ENCODE measurements at places on chromosomes 2 and 18.

GRCh38 chr2:228227466-228227865 lies 46.0 kb upstream of the SPHKAP start:
- no peak for DNase-seq

DNA sequence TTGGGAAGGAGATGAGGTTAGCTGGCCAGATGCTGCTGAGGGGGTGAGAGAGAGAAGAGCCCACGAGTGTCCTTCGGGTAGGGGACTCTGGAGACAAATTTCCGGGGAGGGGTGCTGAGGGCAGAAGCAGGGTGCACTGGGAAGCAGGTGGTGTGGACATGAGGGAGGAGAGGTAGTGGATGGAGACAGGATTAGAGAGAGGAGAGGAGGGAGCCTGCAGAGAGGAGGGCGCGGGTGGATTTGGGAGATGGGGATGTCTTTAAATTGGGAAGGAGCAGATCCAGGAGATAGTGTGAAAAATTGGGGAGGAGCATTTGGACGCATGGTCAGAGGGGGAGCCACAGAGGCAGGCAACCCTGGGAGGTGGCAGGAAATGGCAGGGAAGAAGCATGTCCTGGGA lies 154.7 kb downstream of the DYSF start:
- no peak for DNase-seq

GRCh38 chr2:174587579-174587978 lies 10.0 kb downstream of the WIPF1 start:
- no peak for DNase-seq

DNA sequence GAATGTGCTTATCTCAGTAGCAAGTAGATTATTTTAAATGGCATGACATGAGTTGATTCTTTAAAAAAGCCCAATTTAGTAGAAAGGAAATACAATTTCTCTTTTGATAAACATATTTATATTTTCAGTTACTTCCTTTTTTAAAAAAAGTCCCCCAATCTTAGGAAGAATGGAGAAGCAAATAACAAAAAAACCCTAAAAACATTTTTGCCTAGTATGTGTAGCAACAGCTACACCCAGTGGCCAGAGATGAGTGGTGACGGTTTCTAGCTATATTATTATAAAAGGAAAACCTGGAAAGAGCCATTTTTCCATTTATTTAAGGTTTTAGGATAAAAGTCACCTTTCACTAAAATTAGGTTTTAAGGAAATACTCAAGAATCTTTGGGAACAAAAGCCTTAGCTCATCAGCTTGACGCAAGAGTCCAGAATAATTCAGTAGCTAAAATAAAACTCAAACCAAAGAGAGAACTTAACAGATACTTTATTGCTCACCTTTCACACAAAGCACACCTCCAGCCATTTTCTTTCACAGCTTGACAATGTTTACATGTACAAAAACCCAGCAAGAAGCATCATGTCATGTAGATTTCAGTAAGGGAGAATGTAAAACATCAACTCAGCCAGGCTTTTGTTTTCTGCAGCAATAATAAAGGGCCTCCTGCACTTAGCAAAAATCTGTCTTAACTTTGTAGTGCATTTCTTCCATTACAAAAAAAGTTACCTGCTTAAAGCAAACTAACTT lies 15.7 kb downstream of the FAM98A start:
- peak; percentile 19 for DNase-seq

DNA sequence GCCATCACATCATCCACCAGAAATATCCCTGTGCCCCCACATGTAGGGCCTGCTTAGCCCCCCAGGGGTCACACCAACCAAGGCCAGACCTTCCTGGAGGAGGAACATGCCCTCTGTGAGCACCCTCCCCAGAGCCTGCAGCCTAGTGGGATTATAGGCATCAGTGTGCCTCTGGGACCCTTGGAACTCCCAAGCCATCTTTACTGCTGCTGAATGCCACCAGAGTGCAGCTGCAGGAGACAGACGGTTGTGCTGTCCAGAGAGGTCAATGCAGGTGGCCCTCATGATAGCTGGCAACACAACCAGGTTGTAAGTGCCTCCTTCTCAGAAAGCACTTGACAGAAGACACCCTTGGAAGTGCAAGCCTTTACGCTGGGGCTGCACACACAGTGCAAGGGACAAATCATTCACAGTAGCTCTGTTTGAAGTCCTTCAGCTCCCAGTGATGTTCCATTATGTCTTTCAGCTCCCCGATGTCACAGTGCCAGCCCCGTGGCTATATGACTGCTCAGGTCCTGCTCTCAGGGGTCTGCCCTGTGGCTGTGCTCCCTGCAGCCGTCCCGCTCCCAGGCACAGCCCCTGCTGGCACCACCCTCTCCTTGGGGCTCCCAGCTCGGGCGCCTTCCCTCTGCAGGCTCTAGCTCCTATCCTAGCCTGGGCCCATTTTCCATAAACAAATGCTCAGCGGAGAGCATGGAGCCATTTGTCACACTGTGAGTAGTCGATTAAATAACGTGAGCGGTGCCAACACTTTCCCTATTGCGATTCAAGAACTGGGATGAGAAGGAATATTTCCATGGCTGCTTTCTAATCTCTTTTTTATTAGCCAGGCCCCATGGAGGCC lies 65.1 kb downstream of the EDAR start:
- DNase-seq, result no peak

GRCh38 chr2:150513647-150514046 lies 26.2 kb upstream of the RND3 start:
- no peak for DNase-seq

DNA sequence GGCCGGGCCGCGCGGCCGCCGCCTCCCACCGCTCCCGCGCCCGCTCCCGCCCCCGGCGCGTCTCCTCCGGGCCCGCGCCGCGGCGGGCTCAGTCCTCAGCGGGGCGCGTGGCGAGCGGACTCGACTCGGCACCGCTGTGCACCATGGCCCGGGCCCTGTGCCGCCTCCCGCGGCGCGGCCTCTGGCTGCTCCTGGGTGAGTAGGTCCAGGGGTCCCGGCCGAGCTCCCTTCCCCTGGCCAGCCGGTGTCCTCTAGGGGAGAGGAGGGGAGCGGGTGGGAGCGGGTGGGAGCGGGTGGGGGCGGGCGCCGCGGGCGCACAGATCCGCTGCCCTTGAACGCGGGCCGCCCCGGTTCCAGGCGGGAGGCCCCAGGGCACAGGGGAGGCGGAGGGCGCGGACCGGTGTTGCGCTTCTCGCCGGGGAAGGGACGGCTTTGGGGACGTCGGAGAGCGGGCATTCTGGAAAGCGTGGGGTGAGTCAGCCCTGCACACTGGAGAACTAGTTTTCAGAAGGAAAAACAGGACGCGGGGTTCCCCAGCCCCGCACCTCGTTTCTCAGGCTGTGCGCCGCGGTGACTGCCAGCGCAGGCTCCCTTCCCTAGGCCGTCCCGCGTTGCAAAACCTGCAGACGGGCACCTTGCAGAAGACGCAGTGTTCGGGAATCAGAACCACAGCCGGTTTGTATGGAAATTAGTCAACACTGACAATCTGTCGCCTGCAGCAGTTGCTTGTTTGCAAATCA lies at the start of gene RAMP1:
Gene RAMP1, plus strand, starts transcription at position 91 of the 740 bp plus-strand sequence. Its CDS starts 53 bp downstream, at position 144.
- no peak for DNase-seq

DNA sequence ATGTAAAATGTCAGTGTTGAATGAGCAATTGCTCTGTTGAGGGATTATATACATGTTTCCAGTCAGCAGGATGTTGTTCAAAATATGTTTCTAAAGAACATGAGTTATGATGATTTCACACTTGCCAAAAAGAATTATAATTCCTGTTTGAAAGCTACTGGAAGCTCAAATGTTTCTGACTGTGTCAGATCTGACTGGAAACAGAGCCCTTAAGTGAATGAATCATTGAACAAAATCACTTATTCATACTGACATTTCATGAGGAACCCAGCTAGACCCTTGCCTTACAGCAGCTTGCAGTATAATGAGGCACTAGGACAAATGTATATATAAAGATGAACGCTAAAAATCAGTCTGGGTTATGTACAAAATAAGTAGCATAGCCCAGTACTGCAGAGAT lies 35.4 kb upstream of the ITGAV start:
- no peak for DNase-seq

DNA sequence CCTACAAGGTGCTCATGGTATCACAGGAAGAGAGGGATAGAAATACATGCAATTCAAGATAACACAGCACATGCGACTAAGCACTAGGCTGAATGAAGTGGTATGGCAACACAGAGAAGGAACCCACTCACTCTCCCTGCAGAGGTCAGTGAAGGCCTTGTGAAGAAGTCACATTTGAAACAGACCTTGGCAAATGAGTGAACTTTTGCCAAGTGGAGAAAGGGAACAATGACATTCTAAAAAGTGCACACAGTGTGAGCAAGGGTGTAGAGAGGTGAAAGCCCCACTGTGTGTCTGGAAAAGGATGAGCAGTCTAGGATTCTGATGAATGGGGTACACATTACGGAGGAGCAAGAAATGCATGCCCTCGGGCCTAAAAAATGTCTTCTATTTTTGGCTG lies 23.3 kb downstream of the KLF7 start:
- no peak for DNase-seq

GRCh38 chr2:46943881-46944798 lies 28.5 kb upstream of the MCFD2 start:
- DNase-seq, result no peak

DNA sequence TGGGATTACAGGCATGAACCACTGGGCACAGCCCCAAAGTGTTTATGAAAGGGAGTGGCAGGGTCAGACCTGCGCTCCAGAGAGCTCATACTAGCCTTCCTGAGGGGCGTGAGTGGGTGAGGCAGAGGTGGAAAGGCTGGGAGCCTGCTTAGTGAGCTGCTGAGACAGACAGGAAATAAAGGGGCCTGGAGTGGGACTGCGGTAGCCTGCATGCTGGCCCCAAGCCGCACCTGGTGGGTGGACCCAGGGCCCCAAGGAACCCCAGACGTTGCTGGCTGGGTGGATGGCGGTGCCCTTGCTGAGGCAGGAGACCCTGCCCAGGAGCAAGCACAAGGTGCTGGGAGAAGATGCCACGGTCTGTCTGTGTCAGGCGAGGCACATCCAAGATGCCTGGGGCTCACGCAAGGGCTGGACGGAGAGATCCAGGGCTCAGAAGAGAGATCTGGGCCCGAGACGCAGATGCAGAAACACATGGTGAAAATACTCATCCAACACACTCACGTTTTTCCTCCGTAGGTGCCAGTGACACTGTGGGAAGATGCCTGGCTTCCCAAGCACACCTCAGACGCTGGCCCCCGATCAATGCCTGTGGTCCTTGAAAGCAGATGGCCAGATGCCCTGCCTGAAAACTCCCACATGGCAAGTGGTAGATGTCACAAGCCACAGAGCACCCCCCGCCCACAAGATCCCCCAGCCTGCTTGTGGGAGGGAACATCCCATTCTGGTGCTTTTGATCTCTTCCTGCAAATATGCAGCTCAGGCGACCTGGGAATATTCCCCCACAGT lies 151.1 kb downstream of the GLI2 start:
- no peak for DNase-seq

DNA sequence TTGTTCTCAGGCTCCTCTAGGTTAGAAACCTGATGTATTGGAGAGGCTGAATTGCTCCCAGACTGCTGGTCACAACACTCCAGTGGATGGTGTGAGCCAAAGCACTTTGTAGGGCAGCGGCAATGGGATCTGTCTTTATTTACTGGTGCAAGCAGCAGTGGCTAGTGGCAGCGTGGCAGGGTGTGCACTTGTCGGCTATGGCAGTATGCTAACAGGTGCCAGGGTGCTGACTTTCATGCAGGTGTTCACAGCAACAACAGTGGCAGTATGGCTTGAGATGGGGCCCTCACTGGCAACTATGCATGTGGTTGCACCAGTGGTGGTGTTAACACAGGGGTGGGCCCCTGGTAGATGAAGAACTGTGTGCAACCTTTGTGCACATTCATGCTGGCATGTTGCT lies 347.8 kb downstream of the DSC3 start:
- no peak for DNase-seq

DNA sequence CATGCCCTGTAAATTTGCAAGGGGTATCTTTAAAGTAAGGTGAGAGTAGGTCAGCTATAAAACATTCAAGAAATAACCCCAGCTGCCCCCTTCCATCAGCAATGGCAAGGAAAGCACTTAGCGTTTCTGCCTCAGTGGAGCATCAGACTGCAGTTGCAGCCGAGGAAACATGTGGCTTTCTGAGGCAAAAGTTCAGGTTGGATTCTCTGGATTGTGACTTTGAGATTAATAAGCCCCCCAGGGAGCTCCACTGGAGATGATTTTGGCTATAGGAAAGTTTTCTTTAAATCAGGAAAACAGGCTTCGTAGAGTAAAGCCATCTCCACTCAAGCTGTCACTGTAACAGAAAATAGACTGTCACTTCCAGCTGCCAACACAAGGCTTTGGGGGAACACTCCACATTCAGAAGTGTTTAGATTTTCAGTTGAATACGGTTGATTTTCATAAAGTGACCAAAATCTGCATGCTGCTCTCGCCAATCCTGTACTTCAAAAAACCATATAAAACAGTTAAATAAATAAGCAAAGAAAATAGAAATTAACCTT lies 15.3 kb upstream of the RIT2 start:
- no peak for DNase-seq

GRCh38 chr18:24560511-24560981 lies 100.1 kb downstream of the HRH4 start:
- no peak for DNase-seq

DNA sequence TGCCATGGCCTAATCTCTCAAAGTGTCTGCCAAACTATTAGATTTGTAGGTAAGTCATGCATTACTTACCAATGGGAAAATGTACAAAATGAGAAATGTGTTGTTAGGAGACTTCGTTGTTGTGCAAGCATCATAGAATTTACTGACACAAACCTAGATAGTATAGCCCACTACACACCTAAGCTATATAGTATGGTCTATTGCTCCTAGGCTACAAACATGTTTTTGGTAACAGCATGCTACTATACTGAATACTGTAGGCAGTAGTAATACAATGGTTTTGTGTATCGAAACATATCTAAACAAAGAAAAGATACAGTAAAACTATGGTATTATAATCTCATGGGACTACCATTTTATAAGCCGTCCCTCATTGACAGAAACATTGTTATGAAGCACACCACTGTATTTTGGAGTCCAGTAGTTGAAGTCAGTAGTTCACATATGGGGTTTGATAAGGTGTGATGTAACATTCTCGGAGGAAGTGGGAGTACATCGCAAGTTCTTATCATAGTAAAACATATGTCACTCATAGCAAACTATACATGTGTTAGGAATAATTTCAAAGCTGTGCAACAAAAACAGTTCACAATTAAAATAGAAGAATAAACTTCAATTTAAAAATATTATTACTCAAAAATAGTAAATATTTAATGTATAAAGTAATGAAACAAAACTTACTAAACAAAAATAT lies 12.0 kb upstream of the GTF2A1L start:
- no peak for DNase-seq

GRCh38 chr2:231820786-231821303 lies 34.6 kb downstream of the COPS7B start:
- no peak for DNase-seq

DNA sequence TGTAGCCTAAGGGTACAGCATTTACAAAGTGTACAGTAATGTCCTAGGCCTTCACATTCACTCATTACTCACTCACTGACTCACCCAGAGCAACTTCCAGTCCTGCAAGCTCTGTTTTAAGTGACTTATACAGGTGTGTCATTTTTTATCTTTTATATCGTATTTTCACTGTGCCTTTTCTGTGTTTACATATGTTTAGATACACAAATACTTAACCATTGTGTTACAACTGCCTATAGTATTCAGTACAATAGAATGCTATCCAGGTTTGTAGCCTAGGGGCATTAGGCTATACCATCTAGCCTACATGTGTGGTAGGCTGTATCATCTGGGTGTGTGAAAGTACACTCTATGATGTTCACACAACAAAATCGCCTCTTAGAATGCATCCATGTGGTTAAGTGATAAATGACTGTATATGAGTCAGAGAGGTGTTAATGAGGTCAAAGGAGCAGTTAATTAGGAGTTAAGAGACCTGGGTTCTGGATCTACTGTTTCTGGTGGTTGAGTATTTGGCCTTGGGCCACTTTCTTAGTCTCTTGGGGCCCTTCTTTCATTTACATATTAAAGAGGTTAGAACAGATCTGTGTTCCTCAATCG lies 149.1 kb downstream of the GREB1L start:
- peak; percentile 65 for DNase-seq
